Cardiac fibroblast (primary cell): ENCODE measurements at places on chromosomes 16 and 17.

DNA sequence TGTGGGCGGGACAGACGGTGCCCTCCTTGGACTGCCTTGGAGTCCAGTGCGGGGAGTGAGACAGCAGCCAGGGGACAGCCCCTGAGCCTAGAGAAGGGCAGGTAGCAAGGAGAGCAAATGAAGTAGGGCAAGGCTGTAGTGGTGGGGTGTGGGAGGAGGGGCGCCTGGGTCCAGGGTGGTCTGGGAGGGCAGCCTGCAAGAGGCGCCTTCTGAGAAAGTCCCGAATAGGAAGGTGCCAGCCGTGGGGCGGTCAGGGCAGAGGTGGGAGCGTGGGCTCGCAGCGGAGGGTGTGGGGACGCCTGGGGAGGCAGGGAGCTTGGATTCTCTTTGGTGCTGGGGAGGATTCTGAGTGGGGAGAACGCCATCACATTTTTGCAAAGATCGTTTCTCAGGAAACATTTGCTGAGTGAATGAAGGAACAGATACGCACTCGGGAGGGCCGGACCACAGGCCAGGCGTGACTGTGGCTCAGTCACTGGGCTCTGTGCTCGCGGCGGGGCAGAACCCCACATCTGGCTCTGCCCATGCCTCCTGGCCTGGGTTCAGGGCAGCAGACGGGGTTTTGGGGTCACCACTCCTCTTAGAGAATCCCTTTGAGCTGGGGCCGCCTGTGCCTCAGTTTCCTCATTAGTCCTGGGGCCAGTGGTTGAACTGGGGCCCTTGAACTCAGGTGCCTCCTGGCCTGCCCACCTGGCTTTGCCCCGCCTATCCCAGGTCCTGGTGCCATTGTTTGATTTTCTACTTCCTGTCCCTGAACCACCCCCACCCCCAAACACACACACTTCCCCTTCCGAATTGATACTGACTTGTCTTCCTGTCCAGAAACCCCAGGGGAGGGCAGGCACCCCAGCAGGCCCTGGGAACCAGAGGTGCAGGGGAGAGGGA is 4.2 kb downstream of the SNN start:
- no peak for DNase-seq

GRCh38 chr16:70158261-70158939 is 15.2 kb upstream of the CLEC18C start:
- no peak for DNase-seq

- no peak for DNase-seq
Measured at GRCh38 chr17:73847952-73848351, 203.7 kb upstream of the SDK2 start.

DNA sequence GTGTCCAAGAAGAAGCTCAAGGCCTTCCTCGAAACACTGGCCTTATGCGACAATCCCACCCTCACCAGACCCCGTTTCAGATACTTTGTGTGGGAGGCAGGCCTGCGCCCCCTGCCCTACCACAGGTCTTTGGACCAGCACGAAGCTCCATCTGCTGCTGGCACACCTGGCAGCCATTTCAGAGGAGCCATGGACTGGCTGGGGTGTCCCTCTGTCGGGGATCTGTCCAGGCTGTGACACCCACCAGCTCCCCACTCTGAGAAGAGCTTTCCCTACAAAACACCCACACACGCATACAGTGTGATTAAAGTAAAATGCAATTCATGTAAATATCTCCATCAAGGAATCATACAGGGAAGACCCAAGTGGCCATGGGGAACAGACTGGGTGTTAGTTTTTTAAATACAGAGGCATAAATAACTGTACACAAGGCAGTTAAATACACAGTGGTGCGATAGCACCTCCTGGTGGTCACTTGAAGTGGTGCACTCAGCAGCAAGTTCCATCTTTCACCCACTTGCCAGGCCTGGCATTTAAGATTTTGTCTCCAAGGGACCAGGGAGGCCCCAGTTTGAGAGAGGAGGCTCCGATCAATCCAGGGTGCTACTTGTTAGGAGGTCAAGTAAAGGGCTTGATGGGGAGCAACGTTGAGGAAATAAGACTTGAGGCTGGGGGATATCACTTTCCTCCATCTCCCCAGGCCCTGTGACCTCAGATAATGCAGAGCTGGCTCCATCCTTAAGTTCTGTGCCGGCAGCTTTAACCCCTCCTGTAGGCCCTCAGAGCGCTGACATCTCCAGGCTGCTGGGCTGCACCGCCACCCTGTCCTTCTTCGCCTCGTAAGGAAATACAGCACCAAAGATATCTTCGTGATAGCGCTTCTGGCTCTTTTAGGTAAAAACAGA is 43.6 kb downstream of the NOS2 start:
- DNase-seq = peak; percentile 62

GRCh38 chr16:75222271-75222783 is 3.5 kb downstream of the CTRB1 start:
- DNase-seq = no peak

GRCh38 chr16:56866955-56867830 is 2.2 kb downstream of the SLC12A3 start:
- DNase-seq = peak; percentile 84

DNA sequence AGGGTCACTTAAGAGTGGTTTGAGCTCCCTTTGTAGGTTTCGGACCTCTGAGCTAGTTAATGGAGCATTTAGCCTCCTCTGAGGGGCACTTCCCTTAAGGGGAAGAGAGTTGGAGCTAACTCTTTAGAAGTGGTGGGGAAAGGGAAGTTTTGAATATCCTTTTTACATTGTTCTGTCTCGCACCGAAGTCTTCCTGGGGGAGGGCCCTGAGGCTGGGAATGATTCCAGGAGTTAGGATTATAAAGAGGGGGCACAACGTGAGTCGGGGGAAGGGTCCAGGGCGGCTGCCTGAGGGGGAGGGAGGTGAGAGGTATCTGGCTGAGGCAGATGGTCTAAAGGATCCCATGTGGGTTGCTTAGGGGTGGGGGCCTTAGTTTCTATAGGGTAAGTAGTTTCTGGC is 32.3 kb downstream of the SEC14L1 start:
- DNase-seq = no peak

DNA sequence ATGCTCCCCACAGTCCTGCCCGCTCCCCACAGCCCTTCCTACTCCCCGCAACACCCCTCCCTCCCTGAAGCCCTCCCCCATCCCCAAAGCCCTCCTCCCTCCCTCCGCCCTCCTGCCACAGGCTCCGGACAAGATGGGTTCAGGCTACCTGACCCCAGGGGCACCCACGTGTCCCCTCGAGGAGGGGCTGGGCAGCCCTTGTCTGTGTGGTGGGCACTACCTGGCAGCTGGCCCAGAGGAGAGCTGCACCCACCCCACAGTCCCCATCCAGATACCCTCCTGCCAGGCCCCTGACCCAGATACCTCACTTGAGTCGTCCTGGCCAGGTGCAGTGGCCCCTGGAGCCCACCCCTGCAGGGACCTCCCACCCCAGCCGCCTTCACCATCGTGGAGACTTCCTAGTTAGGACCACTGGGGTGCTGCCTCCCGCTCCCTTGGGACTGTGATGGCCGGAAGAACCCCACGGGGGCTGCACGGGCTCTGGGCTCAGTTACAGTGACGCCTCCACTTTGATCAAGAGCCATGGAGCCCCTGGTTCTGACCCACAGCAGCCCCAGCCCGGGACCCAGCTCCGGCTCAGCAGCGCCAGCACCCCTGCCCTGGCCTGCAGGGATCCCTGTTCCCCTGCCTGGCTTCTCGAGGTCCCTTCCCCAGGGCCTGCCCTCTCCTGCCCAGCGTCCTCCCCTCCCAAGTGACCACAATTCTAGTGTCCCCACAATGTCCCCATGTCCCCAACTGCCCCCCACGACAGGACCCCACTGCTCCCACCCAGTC is 806 bp downstream of the PERCC1 start:
- no peak for DNase-seq

GRCh38 chr17:51103451-51103850 is 17.2 kb downstream of the SPAG9 start:
- DNase-seq = no peak

DNA sequence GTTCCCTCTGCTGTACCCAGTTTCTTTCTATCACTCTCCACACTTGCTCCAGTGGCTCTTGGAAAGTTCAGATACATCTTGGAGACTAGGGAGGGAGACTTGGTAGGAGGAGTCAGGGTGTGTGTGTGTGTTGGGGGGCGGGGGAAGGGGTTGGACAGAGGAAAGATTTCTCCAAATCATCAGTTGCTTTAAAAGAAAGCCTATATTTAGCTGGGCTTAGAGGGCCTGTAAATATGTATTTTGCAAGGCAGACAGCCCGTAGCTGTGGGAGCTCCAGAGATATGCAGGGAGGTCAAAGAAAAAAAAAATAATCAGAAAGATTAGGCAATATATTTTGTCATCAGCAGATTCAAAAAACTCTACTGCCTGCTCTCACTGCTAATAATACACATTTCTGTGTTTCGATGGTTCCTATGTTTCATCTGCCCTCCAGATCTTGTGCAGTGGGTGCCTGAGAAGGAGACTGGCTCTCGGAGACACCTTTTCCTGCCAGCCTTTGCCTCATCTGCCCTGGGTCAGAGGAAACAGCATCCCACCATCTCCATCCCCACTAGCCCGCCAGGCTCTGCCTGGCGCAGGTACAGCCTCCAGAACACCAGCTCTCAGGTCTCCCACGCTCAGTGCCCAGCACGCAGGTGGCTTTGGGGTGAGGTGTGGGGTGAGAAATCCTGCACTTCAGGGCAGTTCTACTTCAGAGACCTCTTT is 4.8 kb upstream of the PPP1R9B start:
- DNase-seq = peak; percentile 49

DNA sequence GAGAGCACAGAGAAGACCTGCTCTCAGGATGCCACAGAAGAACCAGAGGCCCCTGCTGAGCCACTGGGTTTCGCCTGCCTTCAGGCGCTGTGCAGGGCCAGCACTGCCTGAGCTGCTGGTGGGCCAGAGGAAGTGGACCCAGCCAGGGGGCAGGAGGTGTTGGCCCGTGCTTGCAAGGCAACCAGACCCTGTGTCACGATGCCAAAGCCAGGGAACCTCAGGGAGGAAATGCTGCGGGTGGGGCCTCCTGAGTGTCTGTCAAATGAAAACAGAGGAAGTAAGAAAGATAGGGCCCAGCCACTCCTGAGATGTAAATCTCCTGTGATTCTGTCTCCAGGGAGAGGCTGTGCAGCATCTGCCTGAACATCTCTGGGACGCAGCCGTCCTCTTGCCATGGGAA is 58.1 kb upstream of the ADORA2B start:
- no peak for DNase-seq

DNA sequence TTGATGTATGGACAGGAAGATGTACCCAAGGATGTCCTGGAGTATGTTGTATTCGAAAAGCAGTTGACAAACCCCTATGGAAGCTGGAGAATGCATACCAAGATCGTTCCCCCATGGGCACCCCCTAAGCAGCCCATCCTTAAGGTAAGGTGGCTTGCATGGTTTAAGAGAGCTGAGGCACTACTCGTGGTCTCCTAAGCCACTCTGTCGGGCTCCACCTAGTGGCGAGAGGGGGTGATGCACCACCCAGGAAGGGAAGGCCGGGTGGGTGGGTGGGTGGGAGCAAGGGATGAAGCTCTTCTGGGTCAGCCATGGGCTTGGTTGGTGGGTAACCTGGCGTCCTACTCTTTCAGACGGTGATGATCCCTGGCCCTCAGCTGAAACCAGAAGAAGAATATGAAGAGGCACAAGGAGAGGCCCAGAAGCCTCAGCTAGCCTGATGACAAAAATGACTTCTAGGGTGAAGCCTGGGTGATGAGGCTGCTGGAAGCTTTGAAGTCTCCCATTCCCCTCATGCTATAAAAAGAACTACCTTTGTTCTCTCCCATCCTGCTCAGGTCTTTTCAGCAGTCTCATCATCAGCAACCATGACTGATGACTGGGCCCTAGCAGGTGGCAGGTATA is 21.5 kb downstream of the GPR179 start:
- DNase-seq = peak; percentile 62

DNA sequence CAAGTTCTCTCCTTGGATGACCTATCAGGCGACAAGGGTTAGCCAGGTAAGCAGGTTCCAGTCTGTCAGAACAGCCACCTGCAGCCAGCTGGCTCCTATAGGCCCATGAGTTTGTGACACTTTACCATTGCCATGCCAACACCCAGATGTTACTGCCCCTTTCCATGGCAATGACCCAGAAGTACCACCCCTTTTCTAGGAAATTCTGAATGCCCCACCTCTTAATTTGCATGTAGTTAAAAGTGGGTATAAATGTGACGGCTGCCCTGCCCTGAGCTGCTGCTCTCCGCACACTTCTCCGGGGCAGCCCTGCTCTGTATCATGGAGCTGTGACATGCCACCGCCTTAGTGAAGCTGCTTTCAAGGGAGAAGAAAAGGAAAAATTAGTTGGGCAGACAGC is 10.0 kb upstream of the SECTM1 start:
- DNase-seq = no peak

- no peak for DNase-seq
Measured at GRCh38 chr16:49452108-49452507, 78.5 kb downstream of the C16orf78 start.

- no peak for DNase-seq
Measured at GRCh38 chr17:37659925-37660324, 16.7 kb upstream of the DDX52 start.

- no peak for DNase-seq
Measured at GRCh38 chr16:50066482-50067289, 916 bp downstream of the HEATR3 start.

GRCh38 chr17:78921437-78921971 is 3.7 kb downstream of the TIMP2 start:
- no peak for DNase-seq

DNA sequence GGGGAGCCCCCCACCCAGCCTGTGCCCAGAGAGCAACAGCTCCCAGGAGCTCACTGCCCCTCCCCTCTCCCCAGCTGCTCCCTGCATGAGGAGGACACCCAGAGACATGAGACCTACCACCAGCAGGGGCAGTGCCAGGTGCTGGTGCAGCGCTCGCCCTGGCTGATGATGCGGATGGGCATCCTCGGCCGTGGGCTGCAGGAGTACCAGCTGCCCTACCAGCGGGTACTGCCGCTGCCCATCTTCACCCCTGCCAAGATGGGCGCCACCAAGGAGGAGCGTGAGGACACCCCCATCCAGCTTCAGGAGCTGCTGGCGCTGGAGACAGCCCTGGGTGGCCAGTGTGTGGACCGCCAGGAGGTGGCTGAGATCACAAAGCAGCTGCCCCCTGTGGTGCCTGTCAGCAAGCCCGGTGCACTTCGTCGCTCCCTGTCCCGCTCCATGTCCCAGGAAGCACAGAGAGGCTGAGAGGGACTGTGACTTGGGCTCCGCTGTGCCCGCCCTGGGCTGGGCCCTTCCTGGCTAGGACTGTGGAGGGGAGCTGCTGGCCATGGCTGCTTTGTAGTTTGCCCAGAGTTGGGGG is 584 bp downstream of the TCAP start:
- DNase-seq = no peak

DNA sequence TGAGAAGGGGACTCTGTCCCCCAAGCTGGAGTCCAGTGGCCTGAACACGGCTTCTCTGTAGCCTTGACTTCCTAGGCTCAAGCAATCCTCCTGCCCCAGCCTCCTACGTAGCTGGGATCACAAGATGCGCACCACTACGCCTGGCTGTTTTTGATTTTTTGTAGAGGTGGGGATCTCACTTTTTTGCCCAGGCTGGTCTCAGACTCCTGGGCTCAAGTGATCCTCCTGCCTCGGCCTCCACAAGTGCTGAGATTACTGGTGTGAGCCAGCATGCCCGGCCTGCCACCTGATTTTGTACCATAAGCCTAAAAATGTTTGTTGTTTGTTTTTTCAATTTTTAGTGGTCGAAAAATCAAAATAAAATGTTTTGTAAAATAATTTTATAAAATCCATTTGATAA is 19.2 kb downstream of the PAFAH1B1 start:
- no peak for DNase-seq
